ENCODE measurements at places on chromosomes 7 and 10.

- no peak for DNase-seq
Measured at GRCh38 chr10:47037654-47038425, 126.6 kb downstream of the PTPN20 start.

DNA sequence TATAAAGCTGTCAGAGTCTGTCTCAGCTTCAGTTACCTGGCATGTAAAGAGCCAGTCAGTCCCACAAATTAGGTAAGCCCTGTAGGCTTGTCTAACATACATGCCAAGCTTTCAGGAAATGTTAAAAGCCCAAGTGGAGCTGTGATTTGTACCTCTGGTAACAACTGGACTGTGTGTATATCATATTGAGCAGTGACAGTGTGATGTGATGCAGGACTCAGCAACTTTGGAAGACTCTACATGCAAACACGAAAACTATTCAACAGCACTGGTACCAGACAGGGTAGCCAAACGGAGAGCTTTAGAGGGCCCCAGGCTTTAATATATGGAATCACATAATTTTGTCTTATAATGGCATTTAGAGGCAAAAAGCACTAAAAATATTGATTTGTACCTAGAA, 587.9 kb downstream of the PHTF2 start:
- no peak for DNase-seq

DNA sequence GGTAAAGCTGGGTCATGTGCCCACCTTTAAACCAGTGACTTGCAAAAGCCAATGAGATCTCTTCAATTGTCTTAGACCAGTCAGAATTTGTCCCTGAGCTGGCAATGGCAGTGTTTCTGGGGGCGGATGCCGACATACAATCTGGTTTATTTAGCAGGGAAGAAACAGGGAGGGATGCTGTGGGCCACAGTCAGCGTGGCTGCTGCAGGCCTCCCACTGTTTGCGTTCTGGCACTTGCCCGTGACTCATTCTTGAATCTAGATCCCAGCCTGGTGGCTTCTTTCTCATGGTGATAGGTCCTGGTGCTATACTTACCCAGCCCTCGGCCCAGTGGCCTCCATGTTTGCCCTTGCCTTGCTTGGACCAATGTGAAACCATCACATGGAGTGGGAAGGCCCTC, 3.1 kb upstream of the CPA1 start:
- DNase-seq, result no peak

- DNase-seq, result no peak
Measured at GRCh38 chr7:2066251-2066919, 166.4 kb downstream of the MAD1L1 start.

DNA sequence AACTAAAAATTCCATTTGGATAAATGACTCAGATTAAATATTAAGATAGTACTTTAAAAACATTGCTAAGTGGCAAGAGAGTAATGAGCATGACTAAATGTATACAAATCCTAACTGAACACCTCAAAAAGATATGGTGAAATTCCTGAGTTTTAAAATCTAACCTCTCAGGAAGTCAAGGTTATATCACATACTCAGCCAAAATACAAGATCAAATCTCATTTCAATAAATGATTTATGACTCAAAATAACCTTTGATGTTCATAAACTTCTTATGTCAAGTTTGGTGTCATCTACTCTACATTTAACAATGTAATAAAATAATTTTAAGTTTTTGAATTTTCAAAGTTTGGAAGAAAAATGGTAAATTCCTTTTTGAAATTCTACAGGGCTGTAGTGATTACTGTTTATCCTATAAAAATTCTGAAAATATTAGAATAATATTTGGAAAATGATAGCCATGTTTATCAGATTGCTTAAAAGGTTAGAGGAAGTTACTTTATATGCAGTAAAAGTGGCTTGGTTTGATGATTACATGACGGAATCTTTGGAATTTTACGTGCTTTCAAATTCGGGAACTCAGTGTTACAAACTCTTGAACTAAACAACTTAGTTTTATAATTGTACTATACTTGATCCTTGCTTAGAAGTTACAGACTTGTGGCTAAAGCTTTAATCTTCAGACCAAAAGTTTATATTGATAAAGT, 43.7 kb downstream of the ASZ1 start:
- no peak for DNase-seq

- no peak for DNase-seq
Measured at GRCh38 chr7:36107926-36108631, 45.0 kb upstream of the EEPD1 start.

DNA sequence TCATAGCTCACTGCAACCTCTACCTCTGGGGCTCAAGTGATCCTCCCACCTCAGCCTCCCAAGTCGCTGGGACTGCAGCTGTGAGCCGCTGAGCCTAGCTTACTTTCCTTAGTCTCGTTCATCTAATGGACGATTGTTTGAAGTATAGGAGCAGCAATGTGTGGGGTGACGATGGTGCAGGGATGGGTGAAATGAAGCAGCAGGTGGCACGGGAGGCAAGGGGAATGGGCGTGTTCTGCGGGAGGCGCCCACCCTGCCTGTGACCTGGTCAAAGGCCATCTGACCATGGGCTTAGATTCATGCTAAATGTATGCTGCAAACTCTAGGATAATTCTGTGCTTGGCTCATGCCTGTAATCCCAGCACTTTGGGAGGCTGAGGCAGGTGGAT, 210.7 kb downstream of the MAD1L1 start:
- DNase-seq, result no peak

- DNase-seq, result peak; percentile 6
Measured at GRCh38 chr7:28862595-28863272, 95.4 kb downstream of the TRIL start.

- peak; percentile 53 for DNase-seq
Measured at GRCh38 chr10:85902051-85902450, 464.5 kb downstream of the GRID1 start.

GRCh38 chr7:31707089-31707488, 20.1 kb downstream of the PPP1R17 start:
- no peak for DNase-seq

DNA sequence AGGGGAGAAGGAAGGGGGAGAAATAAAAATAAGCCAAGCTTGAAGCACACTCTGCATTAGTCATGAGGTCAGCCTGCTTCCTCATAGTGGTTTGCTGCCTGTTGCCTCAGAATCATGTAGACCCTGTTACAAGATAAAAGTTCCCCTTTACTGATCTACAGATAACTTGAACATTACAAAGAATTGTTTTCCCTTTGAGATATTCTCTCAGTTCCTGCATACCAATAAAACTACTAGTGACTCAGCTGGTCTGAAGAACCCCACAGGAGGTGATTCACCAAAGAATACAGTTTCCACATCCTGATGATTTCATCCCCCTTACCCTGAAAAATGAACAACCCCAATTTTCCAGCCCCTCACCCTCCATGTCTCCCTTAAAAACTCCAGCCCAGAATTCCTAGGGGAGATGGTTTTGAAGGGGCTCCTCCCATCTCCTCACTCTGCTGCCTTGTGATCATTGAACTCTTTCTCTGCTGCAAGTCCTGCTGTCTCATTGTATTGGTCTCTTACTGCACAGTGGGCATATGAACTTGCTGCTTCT, 31.5 kb upstream of the NRP1 start:
- DNase-seq, result peak; percentile 61

DNA sequence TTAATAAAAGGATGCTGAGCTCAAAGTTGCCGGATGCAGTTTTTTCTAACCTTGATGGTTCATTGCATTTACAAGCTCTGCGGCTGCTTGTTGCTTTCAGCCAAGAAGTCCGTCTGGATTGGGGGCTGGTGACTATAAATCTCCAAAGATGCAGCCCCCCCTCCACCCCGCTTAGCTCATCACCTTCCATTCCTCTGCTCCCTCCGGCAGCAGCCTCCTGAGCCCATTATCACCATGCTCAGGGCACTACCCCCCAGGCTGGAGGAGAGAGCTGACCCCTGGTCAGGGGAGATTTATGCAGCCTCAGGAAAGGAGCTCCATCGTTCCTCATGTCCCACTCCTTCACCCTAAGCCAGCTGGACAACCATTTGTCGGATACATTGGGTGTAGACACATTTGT, 55.3 kb upstream of the ZRANB1 start:
- DNase-seq, result no peak

GRCh38 chr7:70132852-70133690, 534.8 kb downstream of the AUTS2 start:
- no peak for DNase-seq

DNA sequence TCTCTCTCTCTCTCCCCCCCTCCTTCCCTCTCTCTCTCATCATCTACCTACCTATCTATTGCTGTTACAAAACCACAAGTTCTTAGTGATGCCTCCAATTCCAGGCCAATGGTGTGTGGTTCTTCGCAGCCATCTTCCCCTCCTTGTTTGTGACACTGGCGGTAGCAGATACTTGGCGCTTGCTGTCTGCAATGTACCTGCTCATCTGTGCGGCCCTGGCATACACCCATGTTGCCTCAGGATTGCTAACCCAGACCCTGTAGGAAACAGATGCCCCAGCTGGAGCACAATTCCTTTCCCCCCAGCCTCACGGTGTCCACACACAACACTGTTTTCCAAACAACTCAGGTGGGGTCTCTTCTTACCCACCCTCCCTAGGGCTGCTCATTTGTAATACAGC, 13.6 kb upstream of the DPYSL4 start:
- DNase-seq, result no peak

DNA sequence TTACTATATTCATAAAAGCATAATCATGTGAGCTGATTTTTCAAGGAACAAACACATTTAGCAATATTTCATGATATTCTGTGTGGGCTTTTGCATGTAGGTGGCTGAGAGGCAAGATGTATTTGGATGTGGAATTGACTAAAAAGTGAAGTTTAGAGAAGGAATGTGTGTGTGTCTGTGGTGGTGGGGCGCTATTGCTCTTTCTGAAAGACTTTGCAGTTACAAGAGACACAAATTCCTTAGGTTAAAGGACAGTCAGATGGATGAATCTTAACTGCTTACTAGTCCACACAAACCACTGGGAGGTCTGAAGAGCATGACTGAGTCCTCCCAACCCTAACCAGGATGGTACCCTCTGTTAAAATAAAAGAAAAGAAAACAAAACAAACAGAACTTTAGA, 200.1 kb downstream of the SDHAF3 start:
- DNase-seq, result peak; percentile 7

- DNase-seq, result no peak
Measured at GRCh38 chr10:16063350-16063749, 203.0 kb upstream of the MINDY3 start.

DNA sequence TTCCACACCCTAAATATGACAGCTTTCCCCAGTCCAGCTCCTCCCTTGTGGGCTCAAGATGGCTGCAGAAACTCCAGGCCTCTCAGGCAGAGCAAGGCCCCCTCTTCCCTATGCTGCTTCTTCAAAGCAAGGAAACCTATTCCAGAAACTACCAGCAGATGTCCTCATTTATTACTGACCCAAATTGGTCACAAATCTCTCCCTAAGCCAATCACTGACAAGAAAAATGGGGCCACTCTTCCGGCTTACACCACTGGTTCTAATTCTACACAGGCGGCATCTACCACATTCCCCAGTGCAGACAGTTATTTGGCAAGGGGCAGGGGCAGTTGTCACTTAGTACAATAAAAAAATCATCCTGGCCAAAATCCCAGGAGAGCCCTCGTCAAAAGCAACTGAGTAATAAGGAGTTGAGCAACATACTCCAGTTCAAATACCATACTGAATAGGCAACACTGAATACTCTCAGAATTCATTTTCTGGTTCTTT, 150.4 kb downstream of the SFMBT2 start:
- DNase-seq, result peak; percentile 97

GRCh38 chr10:33216661-33217427, 117.6 kb downstream of the NRP1 start:
- peak; percentile 82 for DNase-seq

DNA sequence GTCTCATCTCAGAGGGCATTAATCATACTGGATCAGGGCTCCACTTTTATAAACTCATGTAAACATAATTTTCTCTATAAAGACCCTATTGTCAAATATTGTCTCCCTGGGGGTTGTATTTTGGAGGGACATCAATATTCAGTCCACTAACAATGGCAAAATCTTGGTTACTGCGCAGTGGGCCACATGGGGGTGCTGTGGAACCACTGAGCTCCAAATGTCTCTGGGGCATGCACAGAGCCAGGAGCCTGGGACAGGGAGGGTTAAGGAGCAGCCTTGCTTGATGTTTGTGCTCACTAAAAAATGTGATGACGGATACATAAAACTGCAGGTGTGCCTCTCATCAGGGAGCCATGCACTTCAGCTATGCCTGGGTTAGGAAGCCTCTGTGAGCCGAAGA, 62.1 kb upstream of the PRSS58 start:
- no peak for DNase-seq

- peak; percentile 89 for DNase-seq
Measured at GRCh38 chr7:2956526-2957368, 86.9 kb downstream of the CARD11 start.

GRCh38 chr7:68309806-68310205, 1288.5 kb upstream of the AUTS2 start:
- DNase-seq, result no peak

DNA sequence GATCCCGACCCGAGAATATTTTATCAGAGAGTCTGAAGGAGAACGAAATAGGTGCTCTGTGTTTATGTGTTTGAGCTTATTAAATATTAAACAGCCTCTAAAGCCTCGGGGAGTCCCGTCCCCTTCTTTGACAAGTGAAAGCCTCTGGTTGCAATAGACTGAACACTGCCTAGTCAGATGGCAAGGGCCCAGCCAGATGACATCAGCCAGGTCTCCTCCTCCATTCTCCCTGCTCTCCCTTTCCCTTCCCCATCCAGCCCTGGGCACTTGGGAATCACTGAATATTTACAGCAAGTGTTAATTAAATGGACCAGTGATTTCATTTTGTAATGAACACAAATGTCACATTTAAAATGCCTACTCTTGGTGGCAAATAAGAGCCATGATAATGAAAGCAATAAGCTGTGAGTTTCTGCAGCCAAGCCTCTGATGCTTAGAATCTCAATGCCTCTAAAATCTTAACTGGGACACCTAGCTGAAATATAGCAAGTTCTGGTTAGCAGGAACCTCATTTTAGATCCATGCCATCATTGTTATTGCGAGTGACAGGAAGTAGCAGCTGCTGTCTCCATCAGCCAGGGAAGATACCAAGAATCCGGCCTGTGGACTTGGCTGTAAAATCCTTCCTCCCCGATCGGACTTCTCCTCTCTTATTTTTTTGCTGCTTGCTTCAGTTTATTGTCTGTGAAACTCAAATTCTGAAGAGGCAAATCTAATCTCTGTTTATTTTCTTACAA, 202.1 kb downstream of the PRPF18 start:
- no peak for DNase-seq

DNA sequence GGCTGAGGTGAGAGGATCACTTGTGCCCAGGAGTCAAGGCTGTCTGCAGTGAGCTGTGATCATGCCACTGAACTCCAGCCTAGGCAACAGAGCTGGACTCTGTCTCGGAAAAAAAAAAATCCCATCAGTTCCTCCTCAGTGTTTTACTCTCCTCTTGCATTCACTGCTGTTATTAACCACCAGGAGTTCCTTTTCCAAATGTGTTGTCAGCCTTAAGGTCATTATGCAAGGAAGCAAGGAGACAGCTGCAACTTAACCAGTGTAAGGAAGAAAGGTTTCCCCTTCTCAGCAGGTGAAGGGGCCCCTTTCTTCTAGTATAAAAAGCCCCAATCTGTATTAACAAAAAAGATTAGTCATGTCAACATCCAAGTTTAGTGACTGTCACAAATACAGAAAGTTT, 86.6 kb upstream of the LEP start:
- DNase-seq, result no peak

GRCh38 chr7:41039386-41039953, 663.4 kb downstream of the INHBA start:
- no peak for DNase-seq

All from MCF 10A (cell line).